Hematopoietic multipotent progenitor cell treated with erythropoietin and hydrocortisone succinate and interleukin-3 and kit ligand, for 8 days (in vitro differentiated cells): ENCODE measurements at places on chromosomes 5 and 9.

- DNase-seq = no peak
Measured at GRCh38 chr5:172845576-172845975, 11.5 kb downstream of the ERGIC1 start.

DNA sequence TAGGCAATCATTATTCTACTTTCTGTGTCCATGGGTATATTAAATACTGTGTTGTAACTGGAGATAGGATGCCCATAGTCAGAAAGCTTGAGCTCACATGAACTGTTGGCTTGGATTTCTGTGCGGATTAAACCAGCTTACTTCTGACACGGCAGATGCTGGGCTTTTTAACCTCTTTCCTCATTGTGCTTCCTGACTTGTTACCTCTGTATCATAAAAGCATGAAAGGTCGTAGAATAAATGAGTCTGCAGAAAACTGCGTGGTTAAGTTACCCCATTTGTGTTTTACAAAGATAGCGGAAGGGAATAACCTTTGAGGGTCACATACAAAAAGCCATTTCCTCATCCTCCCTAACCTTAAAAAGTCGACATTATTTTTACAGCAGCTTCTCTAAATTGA, 199.5 kb upstream of the DMRT1 start:
- DNase-seq = no peak

DNA sequence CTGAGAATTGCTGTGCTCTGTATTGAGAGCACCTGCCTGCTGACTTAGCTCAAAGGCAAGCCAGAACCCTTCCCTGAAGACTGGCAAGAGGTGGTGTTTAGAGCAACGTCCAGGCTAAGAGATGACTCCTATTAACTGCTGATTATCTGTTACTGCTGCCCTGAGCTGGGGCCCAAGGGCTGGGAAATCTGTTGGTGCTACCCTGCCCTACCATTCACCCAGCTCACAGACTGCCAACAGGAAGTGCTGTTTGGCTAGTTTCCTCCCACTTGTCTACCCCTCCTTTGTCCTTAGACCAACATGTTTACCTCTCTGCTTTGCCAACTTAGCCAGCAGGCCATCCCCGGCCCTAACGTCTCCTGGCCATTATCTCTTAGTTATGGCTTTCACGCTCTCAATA, 6.9 kb downstream of the RAB24 start:
- DNase-seq = no peak

DNA sequence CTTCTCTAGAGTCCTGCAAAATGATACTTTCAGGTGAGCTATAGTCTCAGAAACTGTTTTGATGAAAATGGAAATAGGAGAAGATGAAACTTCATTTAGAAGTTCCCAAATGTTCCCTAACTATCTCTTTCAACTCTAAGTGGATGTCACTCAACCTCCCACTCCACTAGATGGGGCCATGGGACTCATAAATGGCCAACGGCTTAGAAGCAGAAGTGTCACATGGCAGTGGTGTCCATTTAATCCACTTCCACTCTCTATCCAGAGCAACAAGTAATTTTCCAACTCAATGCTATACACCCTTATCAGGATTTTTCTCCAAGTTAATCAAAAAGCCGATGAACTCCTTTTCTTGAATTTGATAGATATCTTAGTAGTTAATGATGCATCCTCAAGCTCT, 295.7 kb downstream of the EDIL3 start:
- DNase-seq = peak; percentile 7

- no peak for DNase-seq
Measured at GRCh38 chr5:168163966-168164365, 127.5 kb upstream of the WWC1 start.

DNA sequence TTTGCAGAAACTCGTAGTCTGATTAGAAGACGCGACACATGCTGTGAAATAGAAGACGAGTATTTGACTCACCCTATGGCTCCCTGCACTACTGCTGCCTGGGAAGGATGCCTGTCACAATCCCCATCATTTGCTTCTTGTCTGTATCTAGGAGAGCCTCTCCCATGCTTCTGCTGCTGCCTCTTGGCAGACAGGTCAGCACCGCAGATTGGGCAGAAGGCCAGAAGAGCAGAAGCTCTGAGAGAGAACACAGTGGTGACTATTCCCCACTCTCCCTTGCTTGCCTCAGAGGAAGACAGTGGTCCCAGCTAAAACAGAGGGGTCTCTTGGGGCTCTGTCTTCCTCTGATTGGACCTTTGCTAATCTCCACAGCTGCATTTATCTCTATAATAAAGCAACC, 84.0 kb upstream of the SMIM32 start:
- DNase-seq = no peak

DNA sequence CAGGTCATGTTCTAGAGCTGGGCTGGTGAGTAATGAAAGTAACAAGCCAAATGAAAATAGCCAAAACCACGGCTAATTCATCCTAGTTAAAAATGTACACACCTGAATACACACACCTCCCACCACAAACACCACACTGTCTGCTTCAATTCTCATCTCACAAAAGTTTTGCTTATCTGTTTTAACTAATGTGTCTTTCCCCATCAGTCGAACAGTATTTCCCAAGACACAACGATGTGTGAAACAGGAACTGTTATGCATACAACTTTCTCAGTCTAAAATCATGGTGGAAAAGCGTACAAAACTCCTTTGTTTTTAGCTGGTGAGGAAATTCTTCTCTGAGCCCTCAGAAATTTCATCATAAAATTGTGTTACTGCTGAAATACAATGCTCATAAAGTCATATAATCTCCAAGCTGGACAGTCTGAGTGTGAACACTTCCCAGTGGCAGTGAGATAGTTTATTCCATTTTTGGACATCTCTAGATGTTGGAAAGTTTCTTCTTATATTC, 242.4 kb downstream of the EFNA5 start:
- DNase-seq = no peak

DNA sequence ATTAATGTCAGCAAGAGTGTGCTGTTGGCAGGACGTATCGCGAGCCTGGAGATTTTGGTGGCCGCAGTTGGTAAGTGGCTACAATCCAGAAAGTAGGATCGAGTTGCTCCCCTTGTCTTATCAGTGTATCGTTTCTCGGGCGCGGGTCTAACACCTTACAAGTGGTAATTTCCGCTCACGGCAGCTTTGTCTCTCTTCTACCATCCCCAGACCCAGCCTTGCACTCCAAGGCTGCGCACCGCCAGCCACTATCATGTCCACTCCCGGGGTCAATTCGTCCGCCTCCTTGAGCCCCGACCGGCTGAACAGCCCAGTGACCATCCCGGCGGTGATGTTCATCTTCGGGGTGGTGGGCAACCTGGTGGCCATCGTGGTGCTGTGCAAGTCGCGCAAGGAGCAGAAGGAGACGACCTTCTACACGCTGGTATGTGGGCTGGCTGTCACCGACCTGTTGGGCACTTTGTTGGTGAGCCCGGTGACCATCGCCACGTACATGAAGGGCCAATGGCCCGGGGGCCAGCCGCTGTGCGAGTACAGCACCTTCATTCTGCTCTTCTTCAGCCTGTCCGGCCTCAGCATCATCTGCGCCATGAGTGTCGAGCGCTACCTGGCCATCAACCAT, 1.1 kb downstream of the PTGER4 start:
- DNase-seq = no peak

DNA sequence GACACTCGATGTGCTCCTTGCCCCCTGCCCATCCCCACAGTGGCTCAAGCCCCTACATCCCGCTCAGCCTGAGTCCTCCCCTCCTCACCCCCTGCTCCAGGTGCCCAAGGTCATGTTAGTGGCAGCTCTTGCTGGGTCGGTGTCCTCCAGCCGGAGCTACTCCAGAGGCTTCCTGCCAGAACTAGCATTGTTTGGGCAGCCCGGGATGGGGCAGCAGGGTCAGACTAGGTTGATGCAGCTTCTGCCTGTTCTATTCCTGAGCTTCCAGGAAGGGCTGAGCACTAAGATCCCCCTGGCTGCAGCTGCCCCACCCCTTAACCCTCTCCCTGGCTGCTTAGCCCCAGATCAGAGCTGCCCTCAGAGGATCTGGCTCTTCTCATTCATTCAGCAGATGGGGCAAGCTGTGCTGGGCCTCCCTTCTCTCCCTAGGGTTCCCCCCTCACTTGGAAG, 671 bp downstream of the RGS14 start:
- peak; percentile 37 for DNase-seq

DNA sequence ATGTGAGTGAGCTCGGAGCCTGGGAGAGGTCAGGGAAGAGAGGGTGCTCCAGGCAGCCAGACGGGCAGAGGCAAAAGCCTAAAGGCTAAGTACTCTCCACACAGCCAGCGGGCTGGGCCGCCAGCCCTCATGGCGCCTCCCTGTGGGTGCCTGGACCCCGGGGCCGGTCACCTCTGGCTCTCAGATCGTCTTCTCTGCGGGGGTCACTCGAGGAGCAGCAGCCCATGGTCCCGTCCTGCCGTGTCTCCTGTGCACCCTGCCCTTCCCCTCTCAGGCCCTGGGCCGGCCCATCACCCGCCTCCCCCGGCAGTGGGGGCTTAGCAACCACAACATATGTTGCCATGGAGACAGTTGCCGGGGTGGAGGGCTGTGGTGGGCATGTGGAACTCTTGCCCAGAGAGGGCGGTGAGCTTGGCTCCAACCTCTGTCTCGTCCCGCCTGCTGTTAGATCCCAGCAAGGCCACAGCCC, 4.2 kb downstream of the AK1 start:
- no peak for DNase-seq

DNA sequence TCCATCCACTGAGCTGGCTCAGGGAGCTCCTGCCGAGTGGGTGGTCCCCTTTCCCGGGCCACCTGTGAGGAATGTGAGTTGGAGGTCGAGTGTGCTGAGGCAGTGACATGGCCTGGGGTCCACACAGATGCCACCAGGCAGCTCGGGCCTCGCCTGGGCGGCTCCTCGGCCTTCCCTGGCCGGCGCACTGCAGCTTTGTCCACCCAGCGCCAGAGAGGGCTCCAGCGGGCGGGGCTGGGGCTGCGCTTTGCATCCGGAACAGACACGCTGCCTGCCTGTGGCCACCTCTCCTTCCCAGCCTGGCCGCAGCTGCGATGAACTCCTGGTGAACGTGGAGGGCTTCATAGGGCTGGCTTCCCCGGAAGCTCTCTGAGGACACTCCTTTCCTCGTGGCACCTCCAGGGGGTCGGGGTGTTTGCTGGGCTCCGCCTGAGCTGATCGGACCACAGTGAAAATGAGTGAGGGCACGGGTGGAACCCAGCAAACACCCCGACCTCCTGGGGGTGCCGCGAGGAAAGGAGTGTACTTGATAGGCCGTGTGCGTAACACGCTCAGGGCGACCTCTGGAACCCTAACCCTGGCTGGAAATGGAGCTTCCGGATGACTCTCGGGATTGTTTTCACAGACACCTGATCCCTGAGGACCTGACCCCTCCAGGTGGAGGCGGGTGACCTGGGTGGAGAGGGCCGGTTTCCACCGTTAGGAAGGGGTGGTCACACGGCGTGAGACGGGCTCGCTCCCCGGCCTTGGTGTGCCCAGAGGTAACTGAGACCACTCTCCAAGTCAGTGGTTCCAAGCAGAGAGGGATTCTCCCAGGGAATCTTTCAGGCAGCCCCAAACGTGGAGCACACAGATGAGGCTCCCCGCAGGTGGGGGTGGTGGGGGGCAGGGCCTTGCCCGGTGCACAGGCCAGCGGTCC, 31.8 kb upstream of the RXRA start:
- DNase-seq = no peak

DNA sequence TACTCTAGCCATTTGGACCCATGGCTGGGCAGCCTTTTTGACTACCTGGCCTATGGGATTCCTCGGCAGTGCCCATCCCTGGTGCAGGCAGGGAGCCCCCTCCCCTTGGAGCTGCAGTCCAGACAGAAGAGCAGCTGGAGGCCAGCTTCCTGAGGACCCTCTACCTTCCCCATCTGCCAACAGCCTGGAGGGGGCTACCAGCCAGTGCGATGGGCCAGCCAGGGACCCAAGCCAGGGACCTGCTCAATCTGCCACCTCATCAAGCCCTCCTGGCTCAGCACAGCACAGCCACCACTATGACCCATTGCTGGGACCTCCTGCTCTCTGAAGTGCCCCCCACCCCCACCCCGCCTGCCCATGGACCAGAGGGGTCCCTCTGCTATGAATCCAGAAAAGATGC, 22.6 kb upstream of the TDRD7 start:
- DNase-seq = no peak

DNA sequence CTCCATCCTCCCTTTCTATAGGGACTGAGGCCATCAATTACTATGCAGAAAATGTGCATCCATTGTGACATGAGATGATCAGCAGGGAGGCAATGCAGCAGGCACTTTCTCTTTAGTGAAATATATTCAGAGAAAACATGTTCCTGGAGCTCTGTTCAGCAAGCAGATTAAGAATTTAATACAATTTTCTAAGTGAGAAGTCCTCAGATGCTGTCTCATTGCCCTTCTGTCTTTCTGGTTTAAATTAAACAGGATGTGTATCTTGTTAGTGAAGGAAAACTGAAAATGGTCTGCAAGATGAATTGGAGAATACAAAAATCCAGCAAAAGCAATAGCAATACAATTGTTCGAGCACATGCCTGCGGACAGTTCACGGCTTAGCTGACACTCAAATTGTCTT, 445.8 kb upstream of the RIOK2 start:
- DNase-seq = no peak
